Kidney tubule cell (primary cell): ENCODE measurements at places on chromosomes 7 and 10.

DNA sequence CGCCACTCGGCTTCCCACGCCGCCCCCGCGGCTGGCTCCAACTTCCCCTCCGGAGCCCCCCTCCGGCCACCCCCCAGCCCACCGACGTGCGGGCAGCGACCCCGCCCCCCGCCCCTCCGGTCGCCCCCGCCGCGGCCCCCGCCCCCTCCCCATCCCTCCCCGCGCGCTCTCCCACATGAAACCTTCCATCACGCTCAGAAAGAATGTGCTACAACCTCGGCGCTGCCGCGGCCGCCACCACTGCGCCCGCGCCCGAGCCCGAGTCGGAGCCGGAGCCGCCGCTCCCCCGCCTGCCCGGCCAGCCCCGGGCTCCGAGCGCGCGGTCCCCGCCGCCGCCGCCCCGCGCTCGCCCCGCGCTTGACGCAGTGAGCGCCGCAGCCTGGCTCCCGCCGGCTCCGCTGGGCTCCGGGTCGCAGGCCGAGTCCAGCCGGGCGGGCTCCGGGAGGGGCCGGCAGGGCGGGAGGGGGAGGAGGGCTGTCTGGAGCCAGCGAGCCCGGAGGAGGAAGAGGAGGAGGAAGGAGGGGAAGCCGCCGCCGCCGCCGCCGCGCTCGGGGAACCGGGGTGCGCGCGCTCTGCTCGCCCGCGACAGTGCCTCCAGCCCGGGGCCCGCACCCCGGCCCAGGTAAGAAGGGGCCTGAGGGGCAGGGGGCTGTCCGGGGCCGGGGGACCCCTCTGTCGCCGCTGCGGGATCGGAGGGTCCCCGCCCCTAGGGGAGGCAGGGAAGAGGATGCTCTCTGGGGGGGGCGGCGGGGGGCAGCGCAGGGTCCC lies 4.3 kb upstream of the ELFN1 start:
- DNase-seq: peak; percentile 3

- peak; percentile 32 for DNase-seq
Measured at GRCh38 chr7:141208539-141208938, 134.7 kb downstream of the TMEM178B start.

DNA sequence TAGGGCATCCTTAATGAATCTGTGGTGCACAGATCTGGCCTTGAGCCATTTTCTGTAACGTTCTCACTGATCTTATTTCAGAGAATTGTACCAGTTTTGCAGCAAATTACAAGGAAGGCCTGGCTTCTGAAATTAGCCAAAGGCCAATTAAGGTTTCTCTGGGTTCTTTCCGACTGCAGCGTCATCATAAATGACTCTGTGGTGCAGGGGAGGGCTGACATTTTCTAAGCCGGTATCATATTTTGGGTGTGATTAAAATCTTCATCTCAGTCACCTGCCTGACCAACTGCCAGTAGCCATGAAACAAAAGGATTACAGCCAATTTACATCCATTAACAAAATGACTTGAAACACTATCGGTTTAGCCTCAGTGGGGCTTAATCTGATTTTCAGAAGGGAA lies 363.7 kb downstream of the ADRA2A start:
- DNase-seq: no peak

DNA sequence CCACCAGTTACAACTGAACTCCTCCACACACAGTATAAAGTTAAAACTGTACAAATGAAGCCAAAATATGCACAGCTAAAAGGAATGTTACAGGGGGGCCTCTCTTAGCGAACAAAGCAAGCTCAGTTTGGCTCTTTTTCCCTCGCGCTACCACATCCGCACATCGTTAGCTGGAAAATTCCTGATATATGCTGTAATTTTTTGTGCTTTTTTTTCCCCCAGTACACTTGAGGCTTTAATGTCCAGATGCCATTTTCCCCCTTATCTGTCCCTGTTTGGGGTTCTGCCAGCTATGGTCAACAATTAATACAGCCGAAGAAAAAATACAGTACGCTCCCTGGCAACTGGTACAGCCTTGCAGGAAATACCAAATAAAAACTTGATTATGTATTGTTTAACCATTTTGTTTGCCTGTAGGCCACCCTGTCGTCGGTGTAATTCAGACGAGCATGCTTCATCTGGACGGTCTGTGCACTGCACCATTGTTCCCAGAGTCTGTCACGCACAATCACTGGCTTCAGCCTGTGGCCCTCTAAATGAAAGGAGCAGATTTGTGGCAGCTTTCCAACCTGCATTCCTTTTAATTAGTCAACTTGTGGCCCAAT lies 108.1 kb upstream of the FAM133B start:
- peak; percentile 90 for DNase-seq

- DNase-seq: no peak
Measured at GRCh38 chr7:138245682-138246081, 169.4 kb downstream of the AKR1D1 start.

- DNase-seq: no peak
Measured at GRCh38 chr10:122485670-122486069, 24.3 kb downstream of the HTRA1 start.

GRCh38 chr7:101588131-101588935 lies 40.8 kb downstream of the MYL10 start:
- DNase-seq: no peak

GRCh38 chr10:38054361-38054797 lies 39.8 kb upstream of the ZNF37A start:
- DNase-seq: peak; percentile 50

- no peak for DNase-seq
Measured at GRCh38 chr7:36810032-36810431, 85.7 kb upstream of the AOAH start.

GRCh38 chr10:93816123-93816747 lies 58.5 kb downstream of the LGI1 start:
- DNase-seq: peak; percentile 62

DNA sequence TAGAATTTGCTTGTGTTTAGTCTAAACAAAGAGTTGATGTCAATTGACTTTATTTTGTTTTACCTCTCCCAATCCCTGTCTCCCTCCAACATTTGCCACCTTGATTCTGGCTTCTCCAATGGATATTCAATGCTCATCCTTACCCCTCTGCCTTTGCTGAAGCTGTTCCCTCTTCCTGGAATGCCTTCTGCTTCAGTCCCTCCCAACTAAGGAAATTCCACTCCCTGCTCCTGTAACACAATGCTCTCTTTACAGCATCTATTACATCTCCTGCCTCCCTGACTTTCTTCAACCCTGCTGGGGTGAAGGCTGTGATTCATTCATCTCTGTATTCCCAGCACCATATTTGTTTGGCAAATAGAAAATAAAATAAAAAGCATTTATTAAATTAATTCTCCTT lies 34.5 kb upstream of the TAC1 start:
- DNase-seq: no peak

GRCh38 chr7:117324960-117325359 lies 2.1 kb upstream of the WNT2 start:
- peak; percentile 3 for DNase-seq

DNA sequence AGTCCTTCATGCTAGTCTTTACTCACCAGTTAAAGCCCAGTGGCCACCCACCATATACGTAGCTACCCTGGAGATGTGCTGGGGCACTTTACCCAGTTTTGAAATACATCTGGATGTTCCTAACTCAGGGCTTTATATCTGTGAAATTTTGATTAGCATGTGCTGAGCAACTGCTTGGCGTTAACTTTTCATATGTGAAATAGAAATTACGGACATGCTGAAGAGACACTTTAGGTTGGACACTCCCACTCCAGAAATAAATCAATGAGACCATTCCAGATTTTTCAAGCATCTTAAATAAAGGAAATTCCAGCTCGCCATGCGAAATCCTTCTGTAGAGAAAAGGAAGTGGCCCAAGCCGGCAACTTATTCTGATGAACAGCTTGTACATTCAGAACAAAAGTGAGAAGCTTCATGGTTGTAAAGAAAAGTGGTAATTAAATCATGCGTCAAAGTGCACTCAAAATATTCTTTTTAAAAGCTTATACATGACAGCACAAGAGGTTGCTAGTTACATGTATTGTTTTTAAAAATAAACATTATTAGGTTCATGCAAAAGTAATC lies 153.5 kb upstream of the ITGB1 start:
- DNase-seq: no peak

DNA sequence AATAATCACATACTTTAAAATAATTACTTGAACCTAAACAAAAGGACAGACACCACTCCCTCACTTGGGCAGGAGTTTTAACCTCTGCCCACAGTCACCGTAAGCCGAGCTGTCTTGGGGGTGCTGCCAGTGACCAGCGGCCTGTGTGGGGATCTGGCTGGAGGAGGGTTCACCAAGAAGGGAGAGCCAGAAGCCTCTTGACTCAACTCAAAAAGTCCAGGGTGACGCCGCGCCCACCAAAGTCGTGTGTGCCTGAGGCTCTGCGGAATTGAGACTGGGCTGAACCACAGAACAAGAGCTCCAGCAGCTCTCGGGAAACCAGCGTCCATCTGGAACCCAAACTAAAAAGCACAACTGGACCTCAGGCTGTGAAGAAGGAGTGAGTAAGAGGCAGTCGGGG lies 35.8 kb downstream of the ZFAND2A start:
- DNase-seq: no peak

DNA sequence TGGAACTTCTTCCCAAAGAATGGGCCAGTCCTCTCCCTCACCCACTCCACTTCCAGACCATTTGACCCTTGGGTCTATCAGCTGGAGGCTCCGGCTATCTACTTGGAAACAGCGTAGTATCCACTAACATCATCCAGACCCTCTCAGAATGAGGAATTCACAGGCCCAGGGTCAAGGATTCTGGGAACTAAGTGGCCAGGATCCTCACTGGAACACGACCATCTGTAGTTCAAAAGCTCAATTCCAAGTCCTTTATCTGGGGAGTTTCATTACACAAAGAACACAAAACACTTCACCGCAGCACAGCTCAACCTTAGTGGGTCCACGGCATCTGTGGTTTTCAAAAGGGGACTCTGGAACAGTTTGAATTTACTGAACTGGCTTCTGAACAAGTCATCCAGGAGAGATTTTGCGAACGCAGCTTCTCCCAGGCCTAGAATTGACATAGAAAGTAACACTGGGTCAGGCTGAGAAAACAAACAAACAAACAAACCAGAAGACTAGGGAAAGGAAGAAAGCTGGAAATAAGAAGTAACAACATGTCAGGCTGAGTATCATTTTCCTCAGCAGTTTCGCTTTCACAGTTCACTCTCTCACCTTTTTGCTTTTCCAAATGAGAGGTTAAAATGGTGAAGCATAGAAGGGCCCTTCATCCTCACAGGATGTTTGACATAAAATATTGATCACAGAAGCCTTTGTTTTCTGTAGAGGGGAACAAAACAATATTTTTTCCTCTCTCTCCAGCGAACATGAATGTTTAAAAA lies 57.6 kb upstream of the USP6NL start:
- no peak for DNase-seq

DNA sequence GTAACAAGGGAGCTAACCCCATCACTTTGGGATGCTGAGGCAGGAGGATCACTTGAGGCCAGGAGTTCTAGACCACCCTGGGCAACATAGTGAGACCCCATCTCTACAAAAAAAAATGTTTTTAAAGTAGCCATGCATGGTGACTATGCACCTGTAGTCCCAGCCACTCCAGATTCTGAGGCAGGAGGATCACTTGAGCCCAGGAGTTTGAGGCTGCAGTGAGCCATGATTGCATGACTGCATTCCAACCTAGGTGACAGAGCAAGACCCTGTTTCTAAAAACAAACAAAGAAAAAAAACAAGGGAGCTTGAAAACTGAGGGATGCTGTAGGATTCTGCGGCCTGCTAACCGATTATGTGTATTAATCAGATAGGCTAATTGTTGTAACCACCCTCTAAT lies 4.9 kb downstream of the KIAA1217 start:
- DNase-seq: peak; percentile 15

DNA sequence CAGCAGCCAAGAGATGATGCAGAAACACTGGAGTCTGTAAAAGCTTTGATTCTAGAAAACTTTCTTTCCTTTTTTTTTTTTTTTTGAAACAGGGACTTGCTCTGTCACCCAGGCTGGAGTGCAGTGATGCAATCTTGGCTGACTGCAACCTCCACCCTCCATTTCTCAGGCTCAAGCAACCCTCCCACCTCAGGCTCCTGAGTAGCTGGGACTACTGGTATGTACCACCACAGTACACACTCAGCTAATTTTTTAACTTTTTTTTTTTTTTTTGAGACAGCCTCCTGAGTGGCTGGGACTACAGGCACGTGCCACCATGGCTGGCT lies 17.0 kb upstream of the BAG3 start:
- DNase-seq: no peak

GRCh38 chr7:17094963-17095574 lies 203.4 kb upstream of the AHR start:
- no peak for DNase-seq

DNA sequence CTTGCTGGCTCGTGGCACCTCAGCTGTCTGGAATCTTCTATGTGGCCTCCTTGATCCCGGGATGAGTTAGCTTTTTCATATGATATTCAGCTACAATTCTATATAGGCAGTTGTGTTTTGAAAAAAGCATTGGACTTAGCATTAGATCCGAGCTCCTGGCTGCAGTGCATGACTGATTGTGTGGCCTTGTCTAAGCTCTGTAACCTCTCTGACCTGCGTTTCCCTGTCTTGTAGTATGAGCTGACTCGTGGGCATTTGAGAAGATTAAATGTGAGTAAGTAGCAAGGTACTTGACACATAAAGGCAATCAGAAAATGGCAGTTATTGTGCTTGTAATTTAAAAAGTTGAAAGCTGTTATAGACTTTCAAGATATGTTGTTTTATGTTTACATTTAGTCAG lies 85.9 kb downstream of the CCNY start:
- DNase-seq: peak; percentile 72

DNA sequence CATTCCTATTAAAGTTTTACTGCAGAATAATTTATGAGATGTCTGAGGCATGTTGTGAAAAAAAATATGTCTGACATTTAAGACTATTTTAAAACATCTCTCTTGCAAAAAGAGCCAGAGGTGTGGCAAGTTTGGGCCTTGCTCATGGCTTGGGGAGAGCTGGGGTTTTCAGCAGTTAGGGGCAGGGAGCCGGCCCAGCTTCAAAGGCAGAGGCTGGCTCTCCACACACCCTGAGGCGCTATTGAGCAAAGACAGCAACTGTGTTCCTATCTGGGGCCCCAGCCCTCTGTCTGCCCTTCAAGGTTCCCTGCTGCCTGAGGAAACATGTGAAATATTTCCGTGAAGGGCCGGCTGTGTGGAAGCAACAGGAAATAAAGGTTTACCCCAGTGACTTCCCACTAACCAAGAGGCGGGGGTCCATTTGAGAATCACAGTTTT lies 94.0 kb downstream of the SORBS1 start:
- peak; percentile 35 for DNase-seq

DNA sequence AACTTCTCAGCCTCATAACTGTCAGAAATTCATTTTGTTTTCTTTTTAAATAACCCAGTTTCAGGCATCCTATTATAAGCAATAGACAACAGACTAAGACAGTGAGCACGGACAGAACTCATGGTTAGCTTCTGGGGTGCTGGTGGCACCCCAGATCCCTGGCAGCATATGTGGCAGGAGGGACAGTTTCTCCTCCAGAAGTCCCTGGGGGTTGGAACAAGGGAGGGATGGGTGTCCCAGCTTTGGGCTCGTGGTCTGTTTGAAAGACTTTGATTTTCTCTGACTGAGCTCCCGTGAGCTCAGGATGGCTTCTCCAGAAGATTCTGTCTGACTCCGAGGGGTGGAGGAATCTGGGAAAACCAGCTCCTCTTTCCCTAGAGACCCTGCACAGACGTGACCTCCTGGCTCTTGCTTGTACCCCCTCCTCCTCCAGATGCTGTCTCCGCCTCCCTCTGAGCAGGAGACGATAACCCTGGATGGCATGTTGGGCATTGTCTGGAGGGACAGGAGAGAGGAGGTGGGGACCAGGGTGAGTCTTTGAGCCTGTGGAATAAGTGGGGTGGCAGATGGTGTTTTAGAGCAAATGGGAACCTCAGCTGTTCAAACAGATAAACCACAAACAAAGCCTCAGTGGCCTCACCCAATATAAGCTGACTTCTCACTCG lies 421.1 kb downstream of the GLRX3 start:
- no peak for DNase-seq

- DNase-seq: no peak
Measured at GRCh38 chr7:114970732-114971131, 48.8 kb downstream of the MDFIC start.
